ENCODE measurements at places on chromosomes 3 and 15.
A peak's percentile ranks its signal among the peaks of the same experiment; 100 is the strongest.

- no peaks in the 10 kb centered on the region for H3K27me3 ChIP-seq
- H3K36me3 ChIP-seq: peaks cover 2% of the 10 kb centered on the region
- H3K27ac ChIP-seq: no peak overlapping the region
- H3K4me1 ChIP-seq: no peaks in the 10 kb centered on the region
- no peak overlapping the region for H3K4me3 ChIP-seq
- DNase-seq: no peak
Observed at GRCh38 chr15:76258460-76258859, 52.8 kb downstream of the ETFA start.

DNA sequence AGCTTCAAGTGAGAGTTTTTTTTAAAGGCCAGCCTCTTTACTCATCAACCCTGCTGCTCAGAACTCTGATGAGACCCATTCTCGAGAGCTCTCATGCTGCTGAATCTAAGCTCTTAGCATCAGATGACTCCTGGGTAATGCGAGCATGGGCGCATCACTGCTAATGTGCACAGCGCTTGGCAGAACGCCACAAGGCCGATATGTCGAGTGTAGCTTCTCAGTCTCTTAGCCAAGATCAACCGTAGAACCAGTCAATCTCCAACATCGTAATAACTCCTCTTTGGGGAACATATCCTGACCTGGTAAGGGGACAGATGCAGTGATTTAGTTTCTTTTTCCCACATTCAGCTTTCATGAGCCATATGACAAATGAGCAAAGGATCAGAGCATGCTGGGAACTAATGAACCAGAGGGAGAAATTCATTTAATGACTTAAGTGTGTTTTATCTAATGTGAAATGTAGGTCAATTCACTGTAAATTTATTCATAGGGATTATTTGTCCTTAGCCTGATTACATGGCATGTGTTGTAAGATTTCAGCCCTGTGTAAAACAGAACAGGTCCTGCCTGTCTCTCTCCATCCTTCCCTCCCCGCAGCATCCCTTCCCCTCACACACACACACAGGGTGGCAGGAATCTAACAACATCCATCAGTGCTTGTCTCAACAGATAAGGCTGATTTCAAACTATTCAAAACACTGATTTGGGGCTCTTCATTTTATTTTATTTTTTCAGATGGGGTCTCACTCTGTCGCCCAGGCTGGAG lies 195.4 kb upstream of the C2CD4B start:
- no peak overlapping the region for H3K4me3 ChIP-seq
- DNase-seq: no peak
- no peaks in the 10 kb centered on the region for H3K27me3 ChIP-seq

- no peak for DNase-seq
- H3K27me3 ChIP-seq: no peaks in the 10 kb centered on the region
- no peak overlapping the region for H3K27ac ChIP-seq
- no peaks in the 10 kb centered on the region for H3K36me3 ChIP-seq
- peaks cover 12% of the 10 kb centered on the region for H3K4me1 ChIP-seq
Observed at GRCh38 chr3:46395766-46396530, 10.9 kb downstream of the CCR5AS start.

DNA sequence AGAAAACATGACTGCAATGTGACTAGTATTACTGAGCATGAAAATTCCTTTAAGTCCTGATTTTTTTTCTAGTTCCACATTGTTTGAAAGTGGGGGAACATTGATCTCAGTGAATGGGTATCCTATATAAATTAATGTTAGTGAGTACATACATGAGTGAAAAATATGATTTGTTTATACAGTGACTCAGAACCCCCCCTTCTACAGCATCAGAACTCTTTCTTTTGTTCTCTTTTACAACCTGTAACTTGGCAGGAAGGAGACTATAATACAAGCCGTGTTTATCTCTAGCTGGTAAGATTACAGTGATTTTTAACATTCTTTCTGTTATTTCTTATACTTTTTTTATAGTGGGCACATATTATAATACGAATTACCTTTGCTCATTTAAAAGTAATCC lies 384.7 kb downstream of the PDCD6IP start:
- no peaks in the 10 kb centered on the region for H3K36me3 ChIP-seq
- no peaks in the 10 kb centered on the region for H3K27me3 ChIP-seq
- DNase-seq: peak; percentile 85
- peak overlapping the region; percentile 45 for H3K27ac ChIP-seq
- H3K4me3 ChIP-seq: peak overlapping the region; percentile 5

DNA sequence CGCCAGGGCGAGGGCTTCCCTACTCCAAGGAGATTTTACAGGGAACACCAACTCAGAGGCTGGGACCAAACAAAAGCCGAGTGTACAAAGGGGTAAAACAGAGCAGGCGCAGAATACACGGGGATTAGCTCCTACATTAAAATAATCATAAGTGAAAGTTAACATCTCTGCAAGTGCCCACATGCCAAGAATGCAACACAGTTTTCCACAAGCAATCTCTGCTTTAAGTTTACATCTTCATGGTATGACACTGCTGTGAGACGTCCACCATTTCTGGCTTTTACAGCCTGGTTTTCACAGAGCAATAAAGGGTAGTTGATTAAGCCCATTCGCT lies 500 bp upstream of the VGLL3 start:
- no peaks in the 10 kb centered on the region for H3K36me3 ChIP-seq
- DNase-seq: no peak
- H3K27me3 ChIP-seq: peaks cover 3% of the 10 kb centered on the region
- peaks cover 44% of the 10 kb centered on the region for H3K4me1 ChIP-seq
- H3K27ac ChIP-seq: peak overlapping the region; percentile 5

GRCh38 chr3:122055215-122055614 lies at the start of gene CD86:
CD86 (plus strand) TSS chr3:122055362; CDS start chr3:122055490, 128 bp downstream.
- H3K36me3 ChIP-seq: no peaks in the 10 kb centered on the region
- no peak for DNase-seq
- no peak within 1 kb of the TSS for H3K27ac ChIP-seq
- no peaks in the 10 kb centered on the region for H3K4me1 ChIP-seq

DNA sequence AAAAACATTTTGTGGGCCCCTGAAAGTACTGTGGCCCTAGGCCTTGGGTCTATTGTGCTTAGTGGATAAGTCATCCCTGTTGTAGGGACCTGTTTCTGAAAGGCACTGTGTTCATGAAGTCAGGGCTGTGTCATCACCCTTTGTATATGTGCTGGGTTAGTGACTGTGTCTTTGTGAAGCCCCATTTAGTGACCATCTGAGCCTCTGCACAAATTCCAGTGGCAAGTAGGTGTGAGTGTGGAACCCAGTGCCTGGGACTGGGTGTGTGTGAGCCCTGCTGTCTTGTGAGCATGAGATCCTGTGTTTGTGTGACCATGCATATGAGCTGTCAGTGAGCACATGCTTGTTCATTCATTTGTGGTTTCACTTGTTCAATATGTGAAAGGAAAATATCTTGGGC lies 1.2 kb upstream of the HYAL1 start:
- no peak overlapping the region for H3K4me3 ChIP-seq
- peaks cover 15% of the 10 kb centered on the region for H3K4me1 ChIP-seq
- no peak overlapping the region for H3K27ac ChIP-seq
- no peaks in the 10 kb centered on the region for H3K36me3 ChIP-seq

- no peaks in the 10 kb centered on the region for H3K27me3 ChIP-seq
- no peaks in the 10 kb centered on the region for H3K4me1 ChIP-seq
- no peak for DNase-seq
- no peak overlapping the region for H3K27ac ChIP-seq
Observed at GRCh38 chr3:79286882-79287281, 480.9 kb downstream of the ROBO1 start.

- no peaks in the 10 kb centered on the region for H3K36me3 ChIP-seq
- no peaks in the 10 kb centered on the region for H3K27me3 ChIP-seq
- DNase-seq: no peak
- H3K27ac ChIP-seq: no peak overlapping the region
- H3K4me3 ChIP-seq: no peak overlapping the region
- H3K4me1 ChIP-seq: peaks cover 8% of the 10 kb centered on the region
Observed at GRCh38 chr15:57440167-57440566, 63.9 kb downstream of the CGNL1 start.

DNA sequence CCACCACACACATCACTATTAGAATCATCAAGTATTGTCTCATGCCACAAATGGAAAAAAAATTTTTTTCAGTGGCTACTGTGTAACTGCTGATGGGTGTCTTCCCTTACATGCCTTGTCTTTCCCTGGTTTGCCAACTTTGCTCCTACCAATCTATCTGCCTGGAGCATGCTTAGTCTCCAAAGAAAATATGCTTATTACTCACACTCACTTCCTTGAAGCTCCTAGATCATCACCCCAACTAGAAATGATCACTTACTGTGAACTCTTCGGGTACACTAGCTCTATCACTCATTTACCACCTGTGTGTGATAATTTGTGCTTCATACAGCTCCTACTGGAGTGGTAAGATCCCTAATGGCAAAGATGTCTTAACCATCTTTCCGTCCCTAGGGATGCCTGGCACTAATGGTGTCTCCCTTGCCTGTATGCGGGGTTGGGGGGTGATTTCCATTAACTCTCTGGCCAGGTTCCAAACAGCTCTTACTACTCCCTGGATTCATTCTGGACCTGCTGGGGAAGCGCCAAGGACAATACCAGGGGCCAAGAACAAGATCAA lies 799 bp downstream of the VPS33B start:
- H3K27me3 ChIP-seq: no peaks in the 10 kb centered on the region
- peaks cover 14% of the 10 kb centered on the region for H3K4me1 ChIP-seq
- peak overlapping the region; percentile 67 for H3K4me3 ChIP-seq
- peak overlapping the region; percentile 14 for H3K27ac ChIP-seq
- peaks cover 3% of the 10 kb centered on the region for H3K36me3 ChIP-seq

DNA sequence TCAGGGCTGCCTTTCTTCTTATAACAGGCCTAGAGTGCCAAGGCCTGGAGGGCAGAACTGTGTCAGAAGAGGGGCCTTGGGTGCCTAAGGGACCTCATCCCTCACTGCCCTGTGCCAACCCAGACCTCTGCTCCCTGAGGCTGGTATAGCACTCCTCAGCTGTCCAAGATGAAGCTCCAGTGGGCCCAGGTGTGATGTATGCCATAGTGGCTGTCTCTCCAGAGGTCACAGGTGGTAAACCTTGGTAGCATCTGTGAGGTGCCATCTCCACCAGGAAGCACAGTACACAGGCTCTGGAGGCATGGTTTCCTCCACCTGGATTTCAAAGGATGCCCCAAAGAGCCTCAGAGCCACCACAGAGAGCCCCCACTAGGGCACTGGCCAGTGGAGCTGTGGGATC lies 12.3 kb upstream of the KLHL40 start:
- H3K27me3 ChIP-seq: no peaks in the 10 kb centered on the region
- H3K4me1 ChIP-seq: no peaks in the 10 kb centered on the region
- no peak for DNase-seq
- H3K27ac ChIP-seq: no peak overlapping the region
- no peak overlapping the region for H3K4me3 ChIP-seq

GRCh38 chr3:73669260-73669659 lies 44.5 kb upstream of the PDZRN3 start:
- no peak overlapping the region for H3K4me3 ChIP-seq
- H3K36me3 ChIP-seq: no peaks in the 10 kb centered on the region
- no peaks in the 10 kb centered on the region for H3K27me3 ChIP-seq
- no peak for DNase-seq
- H3K27ac ChIP-seq: no peak overlapping the region

DNA sequence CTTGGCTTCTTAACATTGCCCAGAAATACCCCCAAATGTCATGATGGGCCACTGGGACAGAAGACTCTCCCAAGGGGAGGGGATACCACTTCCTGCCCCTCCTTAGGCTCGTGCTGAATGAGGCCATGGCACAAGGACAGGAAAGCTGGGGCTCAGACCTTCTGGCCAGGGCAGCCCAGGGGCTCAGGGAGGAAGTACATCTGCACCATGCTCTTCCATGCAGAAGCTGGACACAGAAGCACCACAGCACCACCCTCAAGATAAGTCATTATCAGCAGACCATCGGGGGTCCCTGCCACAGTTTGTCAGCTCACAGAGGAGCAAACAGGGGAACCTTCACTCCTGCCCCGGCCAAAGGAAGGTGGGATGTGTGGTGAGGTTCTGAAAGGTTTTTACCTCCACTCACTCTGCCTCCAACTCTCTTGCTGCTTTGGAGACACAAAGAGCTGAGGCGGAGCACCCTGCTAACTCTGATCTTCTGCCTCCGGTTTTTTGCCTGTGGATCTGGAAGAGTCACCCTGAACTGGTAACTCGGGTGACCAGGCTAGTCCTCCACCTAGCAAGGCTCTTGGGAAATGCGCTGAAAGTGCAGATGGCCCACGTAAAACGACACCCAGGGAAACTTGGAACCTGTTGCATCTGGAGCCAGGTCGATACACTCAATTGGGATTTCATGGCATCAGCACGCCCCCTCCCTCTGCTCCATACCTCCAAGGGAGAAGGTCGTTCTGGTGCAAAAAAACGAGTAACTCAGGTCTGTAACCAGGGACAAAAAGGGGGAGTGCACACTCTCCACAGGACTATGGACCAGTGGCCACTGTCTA lies 8.3 kb downstream of the BMF start:
- H3K4me1 ChIP-seq: peaks cover 41% of the 10 kb centered on the region
- no peaks in the 10 kb centered on the region for H3K27me3 ChIP-seq
- no peak overlapping the region for H3K4me3 ChIP-seq
- H3K36me3 ChIP-seq: no peaks in the 10 kb centered on the region

- DNase-seq: no peak
- no peak overlapping the region for H3K27ac ChIP-seq
Observed at GRCh38 chr15:84783493-84784251, 33.5 kb upstream of the ALPK3 start.

DNA sequence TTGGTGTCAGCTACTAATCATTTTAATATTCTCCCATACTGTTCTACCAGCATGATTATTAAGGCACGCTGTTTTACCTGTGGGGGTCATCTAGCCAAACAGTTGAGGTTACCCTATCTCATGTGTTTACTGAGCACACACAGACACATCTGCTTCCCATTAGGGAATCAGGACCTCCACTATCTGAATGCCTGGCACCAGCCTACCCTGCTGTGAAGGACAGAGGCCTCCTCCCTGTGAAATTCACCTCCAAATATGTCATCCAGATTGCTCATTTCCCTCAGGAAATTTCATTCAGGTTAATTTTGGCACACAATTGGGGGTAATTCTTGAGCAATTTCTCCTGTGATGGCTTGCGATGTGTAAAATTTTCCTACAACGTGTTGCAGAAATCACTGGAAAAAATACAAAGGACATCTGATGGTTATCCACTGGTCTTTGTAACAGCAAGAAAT lies 155.6 kb upstream of the NR2E3 start:
- H3K4me1 ChIP-seq: peaks cover 15% of the 10 kb centered on the region
- H3K27me3 ChIP-seq: no peaks in the 10 kb centered on the region
- no peak overlapping the region for H3K4me3 ChIP-seq
- no peak overlapping the region for H3K27ac ChIP-seq
- H3K36me3 ChIP-seq: no peaks in the 10 kb centered on the region
